Activated naive CD4-positive, alpha-beta T cell treated with anti-CD3 and anti-CD28 coated beads, Interleukin-2, amount 10 ng/mL, durations not matched to agents 7 days and 5 days (primary cell): ENCODE measurements at places on chromosomes 5 and 9.

- DNase-seq = no peak
These were observed 116.6 kb downstream of the KLHL3 start for GRCh38 chr5:137619191-137619870.

DNA sequence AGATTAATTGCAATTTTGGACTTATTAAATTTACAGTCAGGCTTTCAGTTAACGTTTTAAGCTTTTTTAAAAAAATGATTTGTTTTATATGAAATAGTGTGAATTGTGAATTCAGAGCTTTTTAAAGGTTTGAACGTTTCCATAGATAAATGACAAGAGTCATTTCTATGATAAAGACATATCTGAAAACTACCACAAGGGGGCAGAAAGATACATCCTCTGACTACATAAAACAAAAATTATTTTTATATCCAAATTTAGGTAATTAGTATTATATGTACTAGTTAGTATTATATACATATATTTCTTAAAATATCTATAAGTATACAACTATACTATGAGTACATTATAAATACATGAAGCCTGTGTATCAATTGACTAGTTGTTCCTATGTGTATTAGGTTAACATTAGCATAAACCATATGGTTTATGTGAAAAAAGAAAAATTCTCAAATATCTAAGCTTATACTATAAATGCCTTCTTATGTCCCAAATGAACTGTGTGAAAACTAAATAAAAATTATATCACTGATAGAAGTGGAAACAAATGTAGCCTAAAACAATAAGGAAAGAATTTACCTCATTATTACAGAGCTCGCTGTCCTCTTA lies 155.2 kb downstream of the MEF2C start:
- no peak for DNase-seq

DNA sequence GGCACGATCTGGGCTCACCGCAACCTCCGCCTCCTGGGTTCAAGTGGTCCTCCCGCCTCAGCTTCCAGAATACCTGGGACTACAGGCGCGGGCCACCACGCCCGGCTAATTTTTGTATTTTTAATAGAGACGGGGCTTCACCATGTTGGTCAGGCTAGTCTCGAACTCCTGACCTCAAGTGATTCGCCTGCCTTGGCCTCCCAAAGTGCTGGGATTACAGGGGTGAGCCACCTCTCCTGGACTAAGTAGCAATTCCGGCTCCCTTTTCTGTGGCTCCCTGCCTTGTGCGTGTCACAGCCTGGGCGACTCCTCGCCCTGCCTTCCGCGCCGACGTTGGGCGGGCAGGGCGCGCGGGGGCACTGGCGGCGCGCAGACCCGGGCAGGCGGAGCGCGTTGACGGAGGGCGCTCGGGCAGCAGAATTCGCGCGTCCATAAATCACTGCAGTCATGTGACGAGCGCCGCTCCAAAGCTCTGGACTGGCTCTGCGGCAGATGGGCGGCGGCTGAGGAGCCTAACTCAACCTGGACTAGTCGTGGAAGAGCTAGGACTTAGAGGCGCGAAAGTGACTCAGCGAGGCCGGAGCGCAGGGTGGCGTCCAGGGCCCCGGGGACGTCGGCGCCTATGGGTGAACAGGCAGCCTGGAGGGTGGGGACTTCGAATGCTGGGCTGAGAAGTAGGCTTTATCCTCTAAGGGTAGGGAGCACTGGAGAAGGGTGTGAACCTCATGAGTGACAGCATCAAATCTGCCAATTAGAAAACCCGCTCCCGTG lies 1.4 kb upstream of the CIZ1 start:
- DNase-seq = peak; percentile 67

GRCh38 chr5:10030219-10030831 lies 219.4 kb downstream of the ATPSCKMT start:
- DNase-seq = no peak

GRCh38 chr5:143220748-143221251 lies 182.7 kb downstream of the NR3C1 start:
- no peak for DNase-seq

DNA sequence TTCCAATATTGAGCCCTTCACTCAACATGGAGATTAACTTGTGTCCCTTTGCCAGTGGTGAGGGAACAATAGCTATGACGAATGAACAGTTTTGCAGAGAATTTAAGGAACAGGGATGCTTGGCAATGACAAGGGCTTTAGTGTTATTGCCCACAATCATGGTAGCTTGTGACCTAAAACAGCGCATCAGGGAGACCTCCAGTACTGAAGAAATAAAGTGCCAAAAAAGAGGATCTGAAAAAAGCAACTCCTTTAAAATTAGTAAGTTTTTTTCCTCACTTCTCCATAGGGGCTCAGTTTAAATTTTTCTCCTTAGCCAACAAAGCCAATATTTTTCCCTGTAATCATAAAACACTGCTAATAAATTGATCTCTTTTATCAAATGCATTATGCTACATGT lies 41.8 kb upstream of the PAM start:
- DNase-seq = no peak

DNA sequence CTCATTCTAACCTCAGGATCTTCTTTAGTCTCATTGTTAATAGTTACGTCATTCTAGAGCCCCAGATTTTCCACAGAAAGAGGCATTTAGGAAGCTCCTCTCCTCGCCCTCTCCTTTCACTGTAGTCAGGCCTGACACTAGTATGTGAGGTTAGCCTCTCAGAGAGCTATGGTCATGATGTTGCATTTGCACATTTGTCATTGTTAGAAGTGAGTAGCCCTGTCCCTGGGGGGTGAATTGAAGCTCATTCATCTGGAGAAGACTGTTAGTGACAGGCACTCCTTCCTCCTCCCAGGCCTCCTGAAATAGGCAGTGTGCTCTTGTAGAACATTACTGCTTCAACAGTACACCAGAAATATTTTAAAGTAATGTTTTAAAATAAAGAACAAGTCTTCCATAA lies 26.6 kb upstream of the LRRTM2 start:
- no peak for DNase-seq

GRCh38 chr9:128892221-128892921 lies 10.4 kb downstream of the LRRC8A start:
- DNase-seq = peak; percentile 46

GRCh38 chr5:58410441-58410840 lies 49.4 kb downstream of the PLK2 start:
- no peak for DNase-seq

DNA sequence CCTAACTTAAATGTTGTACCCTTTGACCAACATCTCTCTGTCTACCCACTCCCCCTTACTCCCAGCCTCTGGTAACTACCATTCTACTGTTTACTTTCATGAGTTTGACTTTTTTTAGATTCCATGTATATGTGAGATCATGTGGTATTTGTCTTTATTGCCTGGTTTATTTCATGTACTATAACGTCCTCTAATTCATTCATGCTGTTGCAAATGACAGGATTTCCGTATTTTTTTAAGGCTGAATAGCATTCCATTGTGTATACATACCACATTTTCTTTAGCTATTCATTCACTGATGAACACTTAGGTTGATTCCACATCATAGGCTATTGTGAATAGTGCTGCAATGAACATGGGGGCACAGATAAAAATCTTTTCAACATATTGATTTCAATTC lies 11.8 kb upstream of the NDUFB6 start:
- no peak for DNase-seq

DNA sequence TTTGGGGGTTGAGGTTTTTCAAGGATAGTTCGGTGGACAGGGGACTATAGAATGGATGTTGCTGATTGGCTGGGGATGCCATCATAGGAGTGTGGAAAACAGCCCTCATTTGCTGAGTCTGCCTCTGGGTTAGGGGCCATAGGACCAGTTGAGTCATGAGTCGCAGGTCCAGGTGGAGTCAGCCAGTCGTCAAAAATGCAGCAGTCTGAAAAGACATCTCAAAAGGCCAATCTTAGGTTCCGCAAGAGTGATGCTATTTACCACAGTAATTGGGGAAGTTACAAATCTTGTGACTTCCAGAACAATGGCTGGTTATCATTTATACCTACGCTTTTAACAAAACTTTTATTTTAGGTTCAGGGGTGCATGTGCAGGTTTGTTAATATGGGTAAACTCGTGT lies 276.0 kb upstream of the DMRT1 start:
- DNase-seq = no peak

- no peak for DNase-seq
These were observed 286.9 kb downstream of the GADD45G start for GRCh38 chr9:89891591-89892304.

DNA sequence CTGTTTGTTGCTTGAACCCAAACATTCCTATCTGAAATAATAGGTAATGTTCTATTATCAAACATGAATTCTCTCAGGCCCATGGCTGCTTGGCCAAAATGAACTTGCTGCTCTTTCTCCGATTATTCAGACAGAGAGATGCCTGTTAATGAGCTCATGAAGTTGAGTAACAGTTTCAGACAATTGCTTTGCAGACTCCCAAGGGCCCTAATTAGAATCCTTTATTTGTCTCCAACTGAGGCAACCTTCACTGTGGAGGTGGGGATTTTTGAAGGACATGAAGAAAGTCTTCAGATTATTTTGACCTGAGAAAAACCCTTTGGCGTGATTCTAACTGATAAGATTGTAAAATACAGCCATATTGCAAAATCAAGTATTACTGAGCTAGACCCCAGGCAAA lies 466.7 kb downstream of the NFIB start:
- no peak for DNase-seq

DNA sequence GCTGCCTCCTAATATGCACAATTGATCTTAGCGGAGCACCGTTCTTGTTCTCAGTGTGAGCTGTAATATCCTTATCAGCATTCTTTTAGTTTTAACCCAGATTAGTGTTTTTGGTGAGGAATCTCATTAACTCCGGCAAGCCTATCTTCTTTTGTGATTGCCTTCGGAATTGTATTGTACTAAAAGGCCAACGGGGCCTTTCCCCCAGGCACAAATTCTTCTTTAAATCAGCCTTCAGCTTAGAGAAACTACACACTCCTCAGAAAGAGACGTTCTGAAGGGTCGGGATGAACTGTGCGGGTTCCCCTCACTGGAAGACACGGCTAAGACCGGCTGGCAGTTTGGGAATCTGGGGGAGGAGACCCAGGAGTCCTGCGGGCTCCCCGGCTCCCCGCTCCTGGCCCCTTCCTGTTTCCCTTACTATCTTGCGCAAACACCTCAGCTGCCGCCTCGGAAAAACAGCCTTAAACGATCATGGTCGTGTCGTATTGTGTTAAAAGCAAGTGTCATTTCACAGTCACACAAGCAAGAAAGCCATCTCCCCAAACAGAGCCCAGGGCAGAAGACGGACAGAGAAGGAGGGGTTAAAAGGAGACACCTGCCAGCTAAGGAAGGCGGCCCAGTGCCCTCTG lies 353.1 kb upstream of the IRX2 start:
- no peak for DNase-seq

DNA sequence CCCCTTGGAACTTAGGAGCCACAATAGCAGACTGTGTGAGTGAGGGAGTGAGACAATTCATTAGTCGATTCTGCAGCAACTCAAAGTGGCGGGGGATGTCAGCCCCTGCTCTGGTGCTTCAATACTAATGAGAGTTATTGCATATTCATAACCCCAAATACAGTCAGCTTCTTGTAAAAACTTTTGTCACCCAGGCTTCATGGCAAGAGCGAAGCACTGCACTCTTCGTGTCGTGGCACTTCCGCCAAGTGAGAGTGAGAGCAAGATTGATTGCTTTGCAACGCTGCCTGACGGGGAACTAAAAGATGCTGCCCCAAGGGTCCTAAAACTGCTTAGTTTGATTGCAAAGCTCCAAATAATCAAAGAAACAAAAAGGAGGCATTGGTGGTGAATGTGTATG lies 150.9 kb downstream of the NR2F1-AS1 start:
- no peak for DNase-seq

- no peak for DNase-seq
These were observed 181.5 kb upstream of the RAI14 start for GRCh38 chr5:34474573-34475021.

- no peak for DNase-seq
These were observed 82.3 kb downstream of the SECISBP2 start for GRCh38 chr9:89400403-89401116.
